ENCODE measurements at places on chromosomes 5 and 9.
A peak's percentile ranks its signal among the peaks of the same experiment; 100 is the strongest.

- DNase-seq, result no peak
Measured at GRCh38 chr5:55241746-55242145, 8.3 kb upstream of the CCNO start.

DNA sequence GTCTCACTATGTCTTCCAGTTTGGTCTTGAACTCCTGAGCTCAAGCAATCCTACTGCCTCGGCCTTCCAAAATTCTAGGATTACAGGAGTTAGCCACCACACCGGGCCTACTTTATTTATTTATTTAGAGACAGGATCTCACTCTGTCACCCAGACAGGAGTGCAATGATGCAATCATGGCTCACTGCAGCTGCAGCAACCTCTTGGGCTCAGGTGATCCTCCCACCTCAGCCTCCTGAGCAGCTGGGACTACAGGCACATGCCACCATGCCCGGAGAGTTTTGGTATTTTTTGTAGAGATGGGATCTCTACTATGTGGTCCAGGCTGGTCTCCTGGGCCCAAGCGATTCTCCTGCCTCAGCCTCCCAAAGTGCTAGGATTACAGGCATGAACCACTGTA lies 32.8 kb downstream of the PHAX start:
- DNase-seq, result no peak

DNA sequence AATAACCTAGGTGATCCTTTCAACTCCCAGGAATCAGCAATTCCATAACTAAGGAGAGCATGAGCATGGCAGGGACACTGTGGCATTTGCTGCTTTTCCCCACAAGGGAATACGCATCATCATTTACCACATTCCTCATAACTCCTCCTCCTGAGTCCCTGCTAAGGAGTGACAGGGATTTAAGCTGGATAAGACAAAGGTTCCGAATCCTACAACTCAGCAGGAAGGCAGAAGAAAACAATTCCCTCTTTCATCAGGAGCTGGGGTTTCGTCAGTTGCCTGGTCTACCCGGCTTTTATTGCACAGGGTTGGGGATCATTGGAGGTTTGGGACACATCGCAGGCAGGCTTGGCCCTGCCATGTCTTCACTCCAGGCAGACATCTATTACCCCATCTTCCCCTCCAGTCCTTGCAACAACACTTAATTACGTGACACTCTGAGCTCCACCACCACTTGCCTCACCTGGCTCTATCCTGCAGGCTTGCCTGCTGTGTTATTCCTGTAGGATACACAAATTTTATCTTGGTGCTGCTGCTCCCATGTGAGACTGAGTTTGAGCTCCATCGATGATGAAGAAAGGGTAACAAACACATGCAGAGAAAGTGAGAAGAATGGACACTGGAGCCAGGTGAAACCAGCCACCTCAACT lies 563.0 kb upstream of the KLF4 start:
- no peak for DNase-seq

- no peak for DNase-seq
Measured at GRCh38 chr5:127741412-127741811, 38.2 kb downstream of the CCDC192 start.

DNA sequence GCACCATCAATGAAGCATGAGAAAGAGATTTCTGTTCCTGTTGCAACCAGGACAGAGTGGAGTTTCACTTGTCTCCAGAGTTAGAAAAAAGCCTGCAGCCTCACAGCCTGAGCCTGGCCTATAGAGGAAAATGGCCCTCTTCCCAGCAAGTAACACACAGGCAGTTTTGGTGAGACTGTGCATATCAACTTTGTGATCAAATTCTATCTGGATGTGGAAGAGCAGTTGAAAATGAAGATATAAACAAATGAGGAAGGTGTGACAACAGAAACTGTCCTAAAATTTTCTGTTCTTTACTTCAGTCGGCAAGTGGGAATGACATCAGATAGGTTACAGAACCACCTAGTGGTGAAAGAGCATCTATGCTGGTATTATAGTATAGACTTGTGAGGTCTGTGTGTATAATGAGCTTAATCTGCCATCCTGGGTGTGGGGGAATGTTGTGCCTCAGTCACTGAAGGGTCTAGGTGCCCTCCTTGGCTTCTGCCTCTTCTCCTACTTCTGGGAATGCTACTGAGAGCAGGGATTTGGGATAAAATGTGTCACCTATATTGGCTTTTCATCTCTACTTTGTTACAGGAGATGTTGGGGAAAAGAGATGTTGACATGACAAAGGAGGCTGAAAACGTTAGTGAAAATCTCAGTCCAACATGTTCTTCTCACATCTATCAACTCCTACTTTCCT lies 28.2 kb downstream of the YIPF5 start:
- peak; percentile 84 for DNase-seq

DNA sequence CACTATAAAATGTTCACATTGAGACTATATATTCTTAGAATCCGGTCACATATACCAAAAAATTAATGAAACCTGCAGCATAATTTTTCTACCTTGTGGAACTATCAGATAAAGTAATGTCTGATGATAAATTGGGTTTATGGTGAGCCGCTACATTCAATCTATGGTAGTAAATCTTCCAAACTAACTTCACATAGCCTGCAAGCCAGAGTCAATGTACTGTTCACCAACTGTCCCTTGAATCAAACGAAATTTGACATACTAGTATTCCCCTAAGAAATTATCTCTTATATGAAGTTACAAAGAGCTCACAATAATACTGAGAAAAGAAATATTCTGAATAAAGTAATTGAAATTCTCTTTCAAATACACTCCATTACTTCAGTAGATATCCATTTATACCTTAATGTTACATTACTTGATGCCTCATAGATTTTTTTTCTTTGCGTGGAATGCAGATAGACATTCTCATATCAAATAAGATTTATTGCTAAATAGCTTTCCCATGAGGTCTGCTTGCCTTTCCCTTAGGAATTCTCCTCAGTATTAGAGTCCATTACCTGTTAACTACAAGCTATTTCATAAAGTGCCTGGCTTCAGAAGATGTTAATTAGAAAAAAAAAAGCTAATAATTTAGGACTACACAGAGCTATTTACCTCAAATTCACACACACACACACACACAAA lies 169.5 kb downstream of the PTPRD start:
- no peak for DNase-seq

- no peak for DNase-seq
Measured at GRCh38 chr5:126752081-126752785, 24.7 kb upstream of the LMNB1 start.

DNA sequence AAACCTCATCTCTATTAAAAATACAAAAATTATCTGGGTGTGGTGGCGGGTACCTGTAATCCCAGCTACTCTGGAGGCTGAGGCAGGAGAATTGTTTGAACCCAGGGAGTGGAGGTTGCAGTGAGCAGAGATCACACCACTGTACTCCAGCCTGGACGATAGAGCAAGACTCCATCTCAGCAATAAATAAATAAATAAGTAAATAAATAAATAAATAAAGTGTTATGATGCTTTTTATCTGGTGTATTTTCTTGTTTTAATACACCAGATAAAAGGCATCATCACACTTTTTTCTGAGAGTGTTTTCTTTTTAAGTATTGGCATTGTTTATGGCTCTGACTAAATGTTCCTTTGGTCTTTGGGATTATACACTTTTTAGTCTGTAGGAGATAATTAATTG lies 24.2 kb upstream of the LECT2 start:
- no peak for DNase-seq

- peak; percentile 21 for DNase-seq
Measured at GRCh38 chr5:121430538-121430937, 421.1 kb upstream of the FTMT start.

GRCh38 chr5:10975945-10976344 lies 214.9 kb upstream of the DAP start:
- DNase-seq, result no peak

DNA sequence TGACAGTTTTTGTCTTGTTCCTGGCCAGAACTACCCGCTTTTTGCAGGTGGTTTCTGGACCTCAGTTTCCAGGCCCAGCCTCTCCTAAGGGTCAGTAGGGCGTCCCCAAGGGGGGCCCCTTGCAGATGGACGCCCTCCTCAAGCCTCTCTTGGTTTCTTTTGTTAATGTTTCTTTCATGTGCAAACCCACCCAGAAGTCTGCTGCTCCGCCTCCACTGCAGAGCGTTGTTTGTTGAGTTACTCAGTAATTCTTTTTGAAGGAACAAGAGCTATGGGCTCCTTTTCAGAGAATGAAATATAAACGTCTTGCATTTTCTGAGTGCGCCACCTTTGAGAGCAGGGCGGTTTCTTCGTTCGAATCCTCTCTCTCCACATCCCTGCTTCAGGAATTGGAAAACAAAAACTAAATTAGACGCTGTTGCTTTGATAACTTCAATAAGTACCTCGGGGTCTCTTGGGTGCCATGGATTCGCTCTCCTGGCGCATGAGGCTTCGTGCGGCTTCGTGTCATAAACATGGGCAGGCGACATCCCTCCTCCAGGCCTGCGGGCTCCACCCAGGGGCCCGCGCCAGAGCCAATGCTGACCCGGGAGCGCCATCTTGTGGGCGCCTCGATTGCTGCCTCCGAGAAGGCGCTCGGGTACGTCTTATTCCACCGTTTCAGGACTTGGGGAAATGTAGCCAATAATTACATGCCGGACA lies 38.3 kb upstream of the CKMT2 start:
- DNase-seq, result peak; percentile 77

DNA sequence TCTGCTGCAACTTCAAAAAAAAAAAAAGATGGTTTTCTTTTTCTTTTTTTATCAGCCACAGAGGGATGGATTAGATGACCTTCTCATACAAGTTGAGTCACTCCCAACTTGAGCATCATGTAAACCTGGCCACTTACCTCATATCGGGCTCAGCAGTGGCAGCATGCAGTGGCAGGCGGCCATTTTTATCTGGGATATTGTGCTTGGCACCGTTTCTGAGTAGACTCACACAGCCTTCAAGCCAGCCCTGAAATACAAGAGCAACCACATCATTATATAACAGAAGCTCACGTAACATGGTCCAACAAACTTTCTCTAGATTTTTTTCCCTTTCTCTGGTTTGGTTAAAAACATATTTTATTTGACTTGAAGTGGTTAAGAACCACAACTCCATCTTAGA lies 62.6 kb downstream of the ANKRD55 start:
- DNase-seq, result no peak

DNA sequence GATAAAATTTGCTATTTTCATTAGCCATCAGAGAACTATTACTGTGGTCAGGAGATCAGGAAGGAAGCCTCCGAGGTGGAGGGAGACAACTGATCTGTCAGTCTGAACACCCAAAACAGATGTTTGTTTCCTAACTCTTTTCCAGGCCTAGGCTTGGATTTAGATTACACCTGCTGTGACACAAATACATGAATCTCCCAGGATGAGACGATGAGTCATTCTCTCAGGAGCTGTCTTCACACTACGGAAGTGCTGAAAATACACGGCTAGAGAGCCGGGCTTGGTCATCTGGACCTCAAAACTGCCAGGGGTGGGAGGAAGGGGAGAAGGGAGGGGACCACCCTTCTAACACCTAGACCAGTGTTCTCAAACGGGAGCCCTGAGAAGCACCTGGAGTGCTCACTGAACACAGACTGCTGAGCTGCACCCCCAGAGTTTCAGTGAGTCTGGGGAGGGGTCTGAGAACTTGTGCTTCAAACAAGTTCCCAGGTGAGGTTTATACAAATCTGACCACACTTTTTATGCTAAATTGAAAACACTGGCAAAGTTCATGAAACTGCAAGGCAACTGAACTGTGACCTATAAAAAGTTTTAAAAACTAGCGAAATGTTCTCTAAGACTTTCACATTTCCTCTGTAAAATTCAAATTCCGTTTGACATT lies 80.3 kb upstream of the EQTN start:
- DNase-seq, result no peak

GRCh38 chr5:149865746-149866145 lies 78.8 kb downstream of the PDE6A start:
- DNase-seq, result no peak

GRCh38 chr9:35726931-35727330 lies 5.1 kb downstream of the TLN1 start:
- peak; percentile 48 for DNase-seq

DNA sequence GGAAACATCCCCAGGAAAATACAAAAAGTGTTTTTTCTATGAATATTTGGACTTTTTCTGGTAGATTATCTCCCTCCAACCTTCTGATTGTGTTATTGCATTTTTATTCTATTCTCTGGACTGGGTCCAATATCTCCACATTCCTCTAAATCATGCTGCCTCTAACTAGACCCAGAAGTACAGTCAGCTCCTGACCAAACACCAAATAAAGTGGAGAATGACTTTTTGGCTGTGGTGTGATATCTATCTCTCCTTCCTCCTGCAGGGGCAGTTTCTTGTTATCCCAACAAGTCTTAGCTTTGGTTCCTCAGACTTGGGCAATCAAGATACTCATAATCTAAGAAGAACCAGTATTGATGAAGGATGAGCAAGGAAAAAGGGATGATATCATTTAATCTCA lies 3.2 kb upstream of the RAI14 start:
- no peak for DNase-seq

GRCh38 chr5:123721675-123722276 lies 209.8 kb downstream of the CSNK1G3 start:
- no peak for DNase-seq

DNA sequence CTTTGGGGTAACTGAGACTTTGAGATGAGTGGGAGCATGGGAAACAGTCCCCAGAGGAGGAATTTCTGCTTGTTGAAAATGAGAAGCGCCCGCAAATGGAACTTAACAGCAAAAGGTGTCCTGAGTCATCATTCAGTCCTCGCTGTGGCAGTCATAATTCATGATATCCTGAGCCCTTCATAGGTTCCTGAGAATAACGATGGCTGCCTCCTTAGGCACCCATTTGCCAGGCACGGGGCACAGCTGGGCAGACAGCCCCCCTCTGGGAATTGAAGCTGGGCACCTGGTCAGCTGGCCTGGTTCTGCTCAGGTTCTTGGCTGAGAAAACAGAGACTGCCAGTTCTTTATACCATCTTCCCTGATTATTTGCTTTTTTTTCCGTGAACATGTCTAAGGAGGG lies 69.8 kb upstream of the EGFLAM start:
- no peak for DNase-seq

- DNase-seq, result no peak
Measured at GRCh38 chr5:175288048-175288621, 155.8 kb downstream of the DRD1 start.
